Activated T-helper 17 cell treated with anti-CD3 and anti-CD28 coated beads, Interleukin-2, amount 50 U/mL, for 72 hours (primary cell): ENCODE measurements at places on chromosomes 3 and 15. TPM values are rescaled to one million over a fixed set of nuclear protein-coding genes. Genes with fewer than 3 reads are reported as not detected.

Gene FGF7
- total RNA-seq = not detected

Gene CHL1
- not detected for total RNA-seq

Gene GRM2
- total RNA-seq = 0.45 TPM

GRCh38 chr3:156643729-156644389 lies 30.5 kb upstream of the TIPARP start:
- peak; percentile 79 for ATAC-seq

GRCh38 chr15:90337256-90337655 lies 14.8 kb upstream of the ZNF774 start:
- ATAC-seq = no peak

- no peak for ATAC-seq
Measured at GRCh38 chr3:45762647-45763302, 33.6 kb downstream of the SLC6A20 start.

GRCh38 chr15:40358471-40359353 lies 693 bp downstream of the DISP2 start:
- ATAC-seq = peak; percentile 34

DNA sequence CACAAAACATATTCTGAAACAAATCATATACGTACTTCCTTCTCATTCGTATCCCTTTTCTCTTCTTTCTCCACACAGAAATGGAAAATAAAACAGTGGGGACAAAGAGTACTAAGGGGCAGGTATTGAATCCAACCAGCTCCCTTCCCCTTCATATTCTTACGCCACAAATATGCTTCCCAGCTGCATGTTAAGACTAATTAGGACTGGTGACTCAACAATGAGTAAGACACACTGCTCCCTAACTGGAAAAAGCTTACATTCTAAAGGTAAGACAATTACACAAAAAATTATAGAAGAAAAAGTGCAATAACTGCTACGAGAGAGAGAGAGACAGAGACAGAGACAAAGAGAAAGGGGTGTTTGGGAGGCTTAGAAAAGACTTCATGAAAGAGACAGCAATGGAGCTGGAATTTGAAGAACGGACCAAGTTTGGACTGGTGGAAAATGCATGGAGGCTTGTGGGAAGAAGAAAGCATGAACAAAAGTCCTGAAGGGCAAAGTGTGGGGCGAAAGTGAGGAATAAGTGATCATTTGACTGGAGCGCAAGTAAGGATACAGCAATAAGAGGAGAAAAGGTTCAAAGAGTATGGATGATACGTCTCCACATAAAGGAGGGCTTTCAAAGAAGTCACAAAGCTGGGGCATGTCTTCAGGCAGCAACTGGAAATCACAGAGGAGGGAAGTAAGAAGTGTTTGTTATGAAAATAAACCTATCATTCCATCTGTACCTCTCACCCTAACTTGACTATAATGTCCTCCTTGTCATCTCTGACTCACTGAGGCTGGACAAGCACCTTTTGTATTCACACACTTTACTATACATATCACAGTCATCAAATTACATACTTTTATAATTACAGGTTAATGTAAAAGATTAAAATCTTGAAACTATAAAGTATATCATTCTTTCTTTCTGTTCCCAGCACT lies 49.2 kb downstream of the RYK start:
- ATAC-seq = no peak

DNA sequence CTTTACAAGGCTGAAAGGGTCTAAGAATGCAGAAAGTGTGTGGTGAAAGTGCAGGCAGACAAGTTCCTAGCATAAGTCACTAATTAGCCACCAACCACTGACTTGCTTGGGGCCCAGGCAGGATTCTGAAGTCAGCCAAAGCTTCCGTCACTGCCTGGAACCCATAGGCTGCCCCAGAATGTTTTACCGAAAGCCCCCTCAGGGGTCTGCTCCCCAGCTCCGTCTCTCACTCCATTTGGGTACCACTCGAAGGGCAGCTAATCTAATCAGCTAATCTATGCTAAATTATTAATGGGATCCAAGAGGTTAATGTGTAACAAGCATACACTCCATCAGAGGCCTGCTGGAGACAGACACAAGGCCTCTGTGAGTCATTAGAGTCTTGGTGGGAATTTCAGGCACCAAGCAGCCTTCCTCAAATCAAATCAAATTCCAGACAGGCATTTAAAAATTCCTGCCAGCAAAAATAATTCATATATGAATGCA lies 13.2 kb downstream of the ADAMTS9 start:
- no peak for ATAC-seq

DNA sequence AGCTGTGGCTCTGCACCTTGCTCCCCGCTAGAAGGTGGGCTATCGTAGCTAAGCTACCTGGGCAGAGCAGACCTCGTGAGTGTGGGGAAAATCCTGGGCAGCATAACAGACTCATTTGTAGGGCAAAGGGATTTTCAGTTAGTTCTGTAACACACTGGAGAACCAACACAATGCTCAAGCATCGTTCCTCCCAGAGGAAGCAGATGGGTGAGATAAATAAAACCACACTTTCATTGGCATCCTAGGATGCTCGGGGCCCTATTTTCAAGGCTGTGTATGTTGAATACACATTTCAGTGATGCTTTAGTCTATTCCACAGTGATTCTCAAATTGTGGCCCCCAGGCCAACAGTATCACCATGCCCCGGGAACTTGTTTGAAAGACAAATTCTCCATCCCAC lies 20.0 kb downstream of the LIPC start:
- ATAC-seq = no peak
